ENCODE measurements at places on chromosomes 11 and 22. TPM values are rescaled to one million over a fixed set of nuclear protein-coding genes. Genes with fewer than 3 reads are reported as not detected.
A peak's percentile ranks its signal among the peaks of the same experiment; 100 is the strongest.

DNA sequence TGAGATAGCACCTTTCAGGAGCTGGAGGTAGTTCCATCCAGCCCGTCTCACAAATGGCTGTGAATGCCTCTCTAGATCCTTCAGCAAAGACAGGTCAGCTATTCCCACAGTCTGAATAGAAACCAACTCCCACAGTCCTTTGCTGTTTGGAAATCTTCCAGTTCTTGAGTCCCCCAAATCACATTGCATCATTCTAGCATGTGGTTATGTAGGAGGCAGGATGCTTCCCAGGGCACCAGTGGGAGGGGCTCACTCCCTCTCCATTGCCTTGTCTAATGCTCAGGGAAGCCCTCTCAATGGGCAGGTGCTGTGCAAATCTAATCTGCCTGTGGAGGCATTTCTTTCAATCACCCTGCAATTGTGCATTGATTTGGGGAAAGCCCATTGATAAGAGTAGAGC is 14.6 kb downstream of the NAV2 start:
- DNase-seq, result no peak

DNA sequence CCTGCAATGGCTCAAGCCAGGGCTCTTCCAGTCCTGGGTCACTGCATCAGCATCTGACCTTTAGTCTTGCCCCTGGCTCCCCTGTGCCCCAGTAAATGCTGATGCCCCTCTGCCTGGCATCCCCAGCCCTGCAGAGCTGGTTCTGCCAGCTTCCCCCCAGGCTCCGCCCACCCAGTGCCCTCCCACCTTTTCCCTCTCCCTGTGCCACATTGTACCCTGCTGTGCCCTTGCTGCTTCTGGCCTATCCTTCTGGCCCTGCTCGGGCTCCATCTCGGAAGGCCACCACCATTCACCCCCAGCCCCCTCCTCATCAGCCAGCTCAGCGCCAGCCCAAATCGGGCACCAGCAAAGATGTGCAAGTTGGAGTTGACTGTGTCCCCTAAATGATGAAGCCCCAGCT is 7.4 kb downstream of the CAPN5 start:
- no peak for DNase-seq

- peak; percentile 88 for DNase-seq
Observed at GRCh38 chr11:64652586-64653387, 61.8 kb downstream of the SLC22A12 start.

DNA sequence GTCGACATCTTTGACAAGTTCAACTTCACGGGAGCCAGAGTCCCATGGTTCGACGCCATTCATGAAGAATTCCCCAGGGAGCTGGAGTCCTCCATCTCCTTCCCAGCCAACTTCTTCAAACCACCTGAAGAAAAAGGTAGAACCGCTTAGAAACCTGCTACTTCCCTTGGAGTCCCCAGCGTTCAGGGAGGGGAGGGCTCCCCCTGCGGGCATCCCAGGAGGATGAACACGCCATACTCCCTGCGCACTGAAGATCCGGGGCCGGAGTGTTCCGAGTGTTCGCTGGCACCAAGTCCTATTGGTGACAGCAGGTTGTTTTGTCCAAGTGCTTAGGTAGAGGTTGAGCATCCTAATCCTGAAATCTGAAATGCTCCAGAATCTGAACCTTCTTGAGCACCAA is 51.7 kb upstream of the PRODH start:
- DNase-seq, result no peak

GRCh38 chr11:46920755-46921154 is 2.4 kb upstream of the LRP4 start:
- DNase-seq, result no peak

OR8D4 gene
- total RNA-seq, result not detected
